ENCODE measurements at places on chromosomes 16 and 17. TPM values are rescaled to one million over a fixed set of nuclear protein-coding genes. Genes with fewer than 3 reads are reported as not detected.

GRCh38 chr16:89476379-89476778 lies 14.0 kb downstream of the ANKRD11 start:
- DNase-seq = no peak

DNA sequence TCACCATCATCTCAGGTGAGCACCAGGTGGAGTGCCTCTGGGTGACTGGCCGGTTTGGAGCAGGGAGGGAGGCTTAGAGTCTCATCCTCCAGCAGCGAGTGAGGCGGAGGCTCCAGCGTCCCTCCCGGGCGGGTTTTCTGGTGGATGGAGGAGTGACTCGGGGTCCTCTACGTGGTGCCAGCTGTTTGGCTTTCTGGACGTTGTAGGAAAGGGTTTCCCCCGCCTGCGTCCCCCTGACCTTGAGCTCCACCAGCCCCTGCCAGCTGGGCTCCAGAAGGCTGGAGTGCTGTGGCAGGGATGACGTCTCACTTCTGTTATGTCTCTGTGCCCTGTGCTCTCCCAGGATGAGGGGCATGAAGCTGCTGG lies 522 bp downstream of the DNASE1 start:
- no peak for DNase-seq

DNA sequence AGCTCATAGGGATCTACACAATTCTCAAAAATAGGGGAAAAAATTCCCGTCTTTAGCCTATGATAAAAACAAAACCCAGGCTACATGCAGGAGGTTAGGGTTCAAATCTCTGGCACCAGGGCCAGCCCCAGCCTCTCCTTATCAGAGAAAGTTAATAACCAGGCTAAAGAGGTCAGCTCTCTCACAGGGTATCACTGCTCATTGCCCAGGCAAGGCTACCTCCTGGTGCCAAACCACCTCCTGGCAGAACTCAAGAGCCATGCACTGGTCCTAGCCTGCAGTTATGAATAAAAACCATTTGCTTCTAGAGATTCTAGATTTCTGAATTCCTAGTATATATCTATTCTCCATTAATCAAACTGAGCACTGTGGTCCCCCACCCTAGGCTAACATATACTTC lies 65.8 kb downstream of the CREBBP start:
- DNase-seq = no peak

- no peak for DNase-seq
Observed at GRCh38 chr17:73551759-73552158, 92.5 kb downstream of the SDK2 start.

DNA sequence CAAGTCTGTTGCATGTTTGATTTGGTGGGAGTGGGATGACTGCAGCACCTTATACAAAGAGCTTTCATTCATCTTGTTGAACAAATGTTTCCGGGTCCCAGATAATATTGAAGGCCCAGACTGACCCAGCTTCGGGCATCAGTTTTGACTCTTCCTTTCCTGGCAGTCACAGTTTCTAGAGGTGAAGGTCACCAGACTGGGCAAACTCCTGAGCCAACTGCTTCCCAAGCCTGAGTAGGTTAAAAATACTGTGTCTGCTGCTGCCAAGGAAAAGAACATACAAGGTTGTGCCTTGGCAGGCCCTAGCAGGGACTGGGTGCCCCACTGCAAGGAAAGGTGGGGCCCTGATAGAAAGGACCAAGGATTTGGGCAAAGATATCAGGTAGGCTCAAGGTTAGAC lies 4.5 kb downstream of the BCKDK start:
- DNase-seq = no peak

- DNase-seq = no peak
Observed at GRCh38 chr17:17191346-17191792, 14.8 kb downstream of the PLD6 start.

- no peak for DNase-seq
Observed at GRCh38 chr17:43338886-43339516, 59.8 kb upstream of the ARL4D start.

DNA sequence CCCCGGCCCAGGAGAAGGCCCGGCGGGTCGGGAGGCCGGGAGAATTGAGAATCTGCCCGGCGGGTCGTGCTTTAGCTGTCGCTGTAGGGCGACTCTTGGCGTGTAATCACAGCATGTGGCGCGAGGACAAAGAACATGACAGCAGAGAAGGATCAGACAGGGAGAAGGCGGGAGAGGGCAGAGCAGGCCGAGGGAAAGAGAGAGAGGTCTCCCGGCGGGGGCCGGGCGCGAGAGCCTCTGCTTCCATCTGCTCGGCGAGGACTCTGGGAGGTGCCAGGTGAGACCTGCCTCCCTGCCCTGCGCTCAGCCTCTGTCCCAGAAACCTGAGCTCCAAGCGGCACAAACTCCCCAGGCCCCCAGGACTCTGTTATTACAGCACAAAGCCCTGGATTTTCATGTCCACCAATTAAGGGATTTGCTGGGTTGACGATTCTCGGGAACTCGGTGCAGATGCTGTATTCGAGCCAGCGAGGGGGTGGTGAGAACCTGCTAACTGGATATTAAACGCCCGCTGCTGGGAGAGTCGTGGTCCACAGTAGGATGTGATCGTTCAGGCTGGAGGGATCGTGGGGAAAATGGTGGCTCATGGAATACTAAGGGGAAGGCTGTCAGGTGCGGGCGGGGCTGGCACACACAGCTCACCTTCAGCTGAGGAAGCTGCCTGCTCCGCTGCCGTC lies 172.0 kb upstream of the CIBAR2 start:
- DNase-seq = no peak

Gene EFNB3
- polyA plus RNA-seq = 22.3 TPM

Gene VMO1
- polyA plus RNA-seq = 0.42 TPM

Gene C1QTNF8
- polyA plus RNA-seq = not detected

Gene TBX4
- 0.24 TPM for polyA plus RNA-seq

Gene ACSM2A
- 69.9 TPM for polyA plus RNA-seq

Gene TERB1
- 0.13 TPM for polyA plus RNA-seq

Gene KRTAP4-4
- not detected for polyA plus RNA-seq

Gene CDH1
- 108 TPM for polyA plus RNA-seq

Gene UTS2R
- polyA plus RNA-seq = 1.1 TPM
